ENCODE measurements at places on chromosomes 7 and 10.

DNA sequence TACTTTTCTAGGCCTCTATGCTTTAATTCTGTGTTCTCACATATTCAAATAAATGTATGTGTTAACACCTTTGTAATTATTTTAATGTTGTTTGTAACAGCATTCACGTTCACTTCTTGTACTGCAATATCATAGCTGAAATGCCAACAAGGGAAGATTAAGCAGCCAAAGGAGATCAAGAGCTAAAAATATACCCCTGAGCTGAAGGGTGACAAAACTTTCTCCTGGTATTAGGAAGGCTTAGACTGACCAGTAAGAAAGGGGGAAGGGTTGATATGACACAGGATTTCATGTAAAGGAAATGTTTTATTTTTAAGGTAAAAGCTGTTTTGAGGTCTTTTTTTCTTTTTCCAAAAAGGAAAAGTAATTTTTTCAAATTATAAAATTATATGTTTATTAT lies 40.4 kb upstream of the VDAC2 start:
- no peak for DNase-seq

DNA sequence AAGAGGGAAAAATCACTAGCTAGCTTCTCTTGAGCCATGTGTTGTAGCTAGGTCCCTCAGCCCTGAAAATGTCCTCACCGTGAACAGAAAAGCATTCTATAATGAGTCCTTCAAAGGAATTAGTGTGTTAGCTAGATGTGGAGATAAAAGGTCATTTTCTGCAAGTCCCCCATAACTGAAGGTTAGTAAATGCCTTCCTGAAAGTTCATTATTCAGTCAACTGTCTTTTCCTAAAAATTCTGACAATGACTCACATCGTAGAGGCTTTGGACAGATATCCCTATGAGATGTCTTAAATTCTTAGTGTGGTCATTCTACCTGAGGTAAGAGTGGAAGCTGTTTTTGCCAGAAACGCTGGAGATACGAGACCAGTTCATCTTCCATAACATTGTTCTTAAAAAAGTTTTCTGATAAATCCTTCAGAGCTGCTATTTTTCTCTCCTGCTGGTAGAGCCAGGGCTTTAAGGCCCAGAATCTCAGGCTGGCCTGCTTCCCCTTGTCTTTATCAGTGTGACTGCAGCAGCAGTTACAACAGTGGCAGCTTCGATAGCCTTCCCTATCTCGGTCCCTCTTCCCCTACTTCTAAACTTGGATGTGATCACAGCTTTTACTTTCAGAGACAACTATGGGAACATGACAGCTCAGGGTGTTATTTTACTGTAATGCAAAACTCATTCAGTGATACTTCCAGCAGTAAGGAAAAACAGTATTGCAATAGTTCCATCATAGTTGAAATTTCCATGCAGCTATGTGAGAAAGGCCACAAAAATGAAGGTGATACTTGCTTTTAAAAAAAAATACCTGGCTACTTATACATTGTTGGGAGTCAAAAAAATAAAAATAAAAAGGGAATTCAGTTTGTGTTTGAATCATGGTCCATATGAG lies 37.3 kb upstream of the PRKAR2B start:
- no peak for DNase-seq

- no peak for DNase-seq
Observed at GRCh38 chr7:138917771-138918170, 63.4 kb downstream of the KIAA1549 start.

- DNase-seq = no peak
Observed at GRCh38 chr10:119517235-119518141, 25.0 kb downstream of the RGS10 start.

DNA sequence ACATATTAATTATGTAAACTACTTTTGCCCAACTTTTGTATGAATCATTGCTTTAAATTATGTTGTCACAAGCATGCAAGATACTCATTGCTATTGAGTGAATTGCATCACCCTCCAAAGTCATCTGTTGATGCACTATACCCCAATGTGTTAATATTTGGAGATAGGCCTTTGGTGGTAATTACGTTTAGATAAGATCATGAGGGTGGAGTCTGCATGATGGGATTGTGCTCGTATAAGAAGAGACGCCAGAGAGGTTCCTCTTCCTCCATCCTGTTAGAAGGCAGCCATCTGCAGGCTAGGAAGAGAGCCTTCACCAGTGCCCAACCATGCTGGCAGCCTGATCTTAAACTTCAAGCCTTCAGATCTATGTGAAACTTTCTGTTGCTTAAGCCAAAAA lies 95.3 kb upstream of the MAGI2 start:
- no peak for DNase-seq

DNA sequence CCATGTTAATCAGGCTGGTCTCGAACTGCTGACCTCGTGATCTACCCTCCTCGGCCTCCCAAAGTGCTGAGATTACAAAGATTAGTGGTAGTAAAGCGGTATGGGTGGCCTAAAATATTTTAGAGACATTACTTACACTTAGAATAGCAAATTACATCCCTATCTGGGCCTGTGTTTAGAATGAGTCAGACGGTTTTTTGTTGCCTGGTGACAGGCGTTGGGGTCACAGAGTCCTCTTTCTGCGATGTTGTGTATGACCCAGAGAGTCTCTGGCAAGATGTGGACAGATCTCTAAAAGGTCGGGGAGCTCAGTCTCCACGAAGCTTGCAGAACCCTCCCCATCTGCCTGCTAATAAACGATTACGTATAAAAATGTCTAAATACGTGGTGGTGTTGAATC lies 39.6 kb upstream of the PRKCQ start:
- no peak for DNase-seq

GRCh38 chr10:52187521-52188258 lies 126.4 kb upstream of the DKK1 start:
- DNase-seq = no peak

GRCh38 chr10:3408603-3409365 lies 236.2 kb upstream of the PITRM1 start:
- no peak for DNase-seq

- DNase-seq = no peak
Observed at GRCh38 chr7:128037880-128038619, 6.8 kb upstream of the LRRC4 start.

- DNase-seq = no peak
Observed at GRCh38 chr7:157875230-157876179, 538.7 kb downstream of the DNAJB6 start.

DNA sequence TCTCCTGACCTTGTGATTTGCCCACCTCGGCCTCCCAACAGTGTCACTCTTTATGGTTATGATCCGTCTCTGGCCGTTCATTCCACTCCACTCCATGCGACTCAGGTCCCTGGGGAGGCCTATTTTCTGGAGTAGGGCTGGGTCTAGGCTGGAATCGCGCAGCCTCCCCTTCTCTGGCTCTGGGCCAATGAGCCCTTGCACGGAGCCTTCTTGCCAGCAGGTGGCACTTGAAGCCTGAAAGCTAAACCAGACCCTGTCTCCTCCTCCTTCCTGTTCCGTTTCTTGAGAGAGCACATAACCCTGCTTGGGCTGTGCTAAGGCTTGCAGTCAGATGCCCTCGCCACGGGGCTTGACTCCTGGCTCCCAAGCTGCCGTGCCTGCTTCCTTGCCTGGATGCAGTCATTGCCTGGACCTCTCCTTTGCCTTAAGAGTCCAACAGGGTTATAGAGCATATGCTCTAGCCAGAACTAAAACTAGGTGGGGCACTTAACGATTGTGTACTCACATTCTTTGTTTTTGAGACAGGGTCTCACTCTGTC lies 9.6 kb upstream of the DNAJB12 start:
- DNase-seq = peak; percentile 71

- no peak for DNase-seq
Observed at GRCh38 chr7:114691605-114692004, 230.3 kb upstream of the MDFIC start.

GRCh38 chr7:143733876-143734275 lies 23.6 kb downstream of the CTAGE6 start:
- no peak for DNase-seq
